ENCODE measurements at places on chromosomes 6 and 20.
A peak's percentile ranks its signal among the peaks of the same experiment; 100 is the strongest.

DNA sequence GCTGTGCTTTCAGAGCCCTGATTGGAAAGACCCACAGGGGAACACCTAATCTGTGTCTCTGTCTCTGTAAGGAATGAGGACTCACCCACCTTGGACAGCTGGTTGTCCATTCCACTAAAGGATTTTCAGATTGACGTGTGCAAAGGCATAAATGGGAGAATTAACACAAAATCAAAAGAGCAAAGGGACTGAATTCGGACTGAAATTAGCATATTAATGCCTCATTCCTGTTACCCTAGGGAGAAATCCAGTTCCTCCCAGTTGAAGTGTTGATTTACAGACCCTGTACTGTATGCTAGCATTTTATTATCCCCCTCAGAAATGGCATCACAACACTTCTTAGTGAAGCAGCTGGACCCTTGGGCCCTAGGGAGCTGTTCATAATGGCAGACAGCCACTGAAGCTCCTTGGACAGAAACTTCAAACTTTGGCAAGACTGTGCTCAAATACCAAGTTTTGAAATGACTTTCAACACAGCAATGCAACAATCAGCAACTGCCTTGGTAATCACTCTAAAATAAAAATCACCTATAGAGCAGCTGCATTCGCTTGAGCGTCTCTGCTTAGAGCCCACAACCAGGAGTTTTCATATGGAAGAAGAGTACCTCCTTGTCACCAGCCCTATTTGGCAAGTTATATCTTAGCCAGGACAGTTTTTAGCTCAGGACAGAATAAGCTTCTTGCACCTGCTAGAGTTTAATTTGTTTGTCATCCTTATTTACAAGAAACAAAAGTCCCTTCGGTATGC lies 118.1 kb downstream of the TRDN start:
- no peak for DNase-seq
- H3K27me3 ChIP-seq, result no peaks in the 10 kb centered on the region
- H3K4me3 ChIP-seq, result no peak overlapping the region

GRCh38 chr6:139407718-139408222 lies 33.3 kb upstream of the CITED2 start:
- no peak overlapping the region for H3K27ac ChIP-seq
- no peaks in the 10 kb centered on the region for H3K4me1 ChIP-seq
- DNase-seq, result no peak
- H3K36me3 ChIP-seq, result no peaks in the 10 kb centered on the region

GRCh38 chr20:57392512-57393271 lies 1.5 kb downstream of the RBM38 start:
- peak overlapping the region; percentile 99 for H3K4me3 ChIP-seq
- H3K27me3 ChIP-seq, result no peaks in the 10 kb centered on the region
- peak overlapping the region; percentile 83 for H3K27ac ChIP-seq
- H3K4me1 ChIP-seq, result peaks cover 63% of the 10 kb centered on the region
- DNase-seq, result peak; percentile 93

DNA sequence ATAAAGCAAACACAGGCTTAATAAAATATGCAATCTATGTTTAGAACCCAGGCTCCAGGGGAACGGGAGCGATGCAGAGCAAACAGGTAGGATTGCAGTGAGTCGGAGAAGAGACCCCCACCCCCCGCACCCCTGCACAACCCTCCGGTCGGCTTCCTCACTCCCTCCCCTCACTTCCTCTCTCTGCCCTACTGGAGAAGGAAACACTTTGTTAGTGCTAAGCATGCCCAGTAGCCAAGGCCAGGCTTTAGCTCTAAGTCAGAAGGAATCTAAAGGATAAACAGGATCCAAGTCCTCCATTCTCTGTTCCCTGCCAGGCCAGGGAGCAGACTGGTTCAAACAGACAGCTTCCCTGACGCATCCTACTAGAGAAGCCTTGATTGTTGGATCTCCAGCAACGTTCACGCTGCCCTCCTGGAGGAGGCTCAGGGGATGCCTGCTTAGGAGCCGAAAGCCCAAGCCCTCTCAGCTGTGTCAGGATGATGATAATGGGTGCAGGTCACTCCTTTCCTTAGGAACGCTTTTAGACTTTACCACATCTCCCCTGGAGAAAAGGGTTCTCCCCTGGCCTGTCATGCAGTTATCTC lies 14.7 kb downstream of the FOXQ1 start:
- no peaks in the 10 kb centered on the region for H3K27me3 ChIP-seq
- H3K36me3 ChIP-seq, result no peaks in the 10 kb centered on the region
- H3K4me3 ChIP-seq, result no peak overlapping the region
- H3K27ac ChIP-seq, result no peak overlapping the region
- no peaks in the 10 kb centered on the region for H3K4me1 ChIP-seq

DNA sequence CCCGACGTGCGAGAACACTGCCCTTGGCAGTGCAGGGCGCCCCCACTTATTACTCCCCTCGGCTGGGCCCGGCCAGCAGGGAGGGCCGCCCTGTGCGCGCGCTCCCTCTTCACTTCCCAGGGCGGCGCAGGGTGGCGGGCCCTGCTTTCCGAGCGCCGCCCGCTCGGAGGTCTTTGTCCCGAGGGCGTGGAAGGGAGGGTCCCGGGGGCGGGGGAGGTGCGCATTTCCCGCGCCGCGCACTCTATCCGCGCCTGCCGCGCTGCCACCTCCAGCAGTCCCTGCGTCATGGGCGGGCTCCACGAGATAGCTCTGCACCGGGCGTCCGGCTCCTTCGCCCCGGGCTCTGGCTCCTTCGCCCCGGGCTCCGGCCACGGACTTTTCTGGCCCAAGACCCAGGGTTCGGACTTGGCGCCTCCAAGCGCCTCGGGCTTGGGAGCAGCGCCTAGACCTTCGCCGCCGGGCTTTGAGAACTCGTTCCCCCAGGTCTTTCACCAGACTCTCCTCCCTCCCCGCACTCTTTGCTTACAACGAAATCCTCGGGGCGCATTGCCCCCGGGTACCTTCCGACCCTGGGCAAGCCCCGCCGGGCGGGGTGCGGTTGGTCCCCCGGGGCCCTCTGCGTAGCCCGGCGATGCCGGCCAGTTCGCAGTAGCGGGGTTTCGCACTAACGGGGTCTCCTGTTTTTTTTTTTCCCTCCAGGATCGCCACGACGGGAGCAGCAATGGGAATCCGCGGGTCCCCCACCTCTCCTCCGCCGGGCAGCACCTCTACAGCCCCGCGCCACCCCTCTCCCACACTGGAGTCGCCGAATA lies 1.6 kb downstream of the TFAP2C start:
- H3K27me3 ChIP-seq, result no peaks in the 10 kb centered on the region
- no peak overlapping the region for H3K4me3 ChIP-seq
- no peaks in the 10 kb centered on the region for H3K36me3 ChIP-seq
- H3K4me1 ChIP-seq, result no peaks in the 10 kb centered on the region
- no peak for DNase-seq

DNA sequence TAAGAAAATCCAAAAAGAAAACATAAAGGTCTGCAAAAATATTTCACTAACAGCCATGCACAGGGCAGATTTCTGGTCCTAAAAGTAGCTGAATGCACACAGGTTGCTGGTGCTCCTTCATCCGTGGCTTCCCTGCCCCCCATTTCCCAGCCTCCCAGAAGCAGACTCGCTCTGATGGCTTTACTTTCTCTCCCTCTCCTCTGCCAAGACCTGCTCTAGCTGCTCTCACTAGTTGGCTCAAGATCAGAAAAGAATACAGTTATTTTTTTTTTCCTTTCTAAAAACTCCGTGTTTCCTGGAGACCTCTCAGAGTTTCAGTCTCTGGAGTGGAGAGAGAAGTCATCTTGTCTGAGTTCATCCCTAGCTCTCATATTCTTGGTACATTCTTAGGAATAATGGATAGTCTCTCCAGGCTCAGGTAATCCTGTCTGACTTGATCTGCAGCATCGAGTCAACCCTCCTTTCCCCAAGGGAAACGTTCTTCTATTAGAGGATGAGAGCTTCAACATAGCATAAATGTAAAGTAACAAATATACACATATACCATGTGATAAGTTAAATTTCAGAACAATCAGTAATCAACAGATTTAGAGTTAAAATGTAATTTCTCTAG lies 214.2 kb downstream of the TBC1D7 start:
- H3K4me1 ChIP-seq, result no peaks in the 10 kb centered on the region
- no peak overlapping the region for H3K27ac ChIP-seq
- DNase-seq, result no peak
- H3K27me3 ChIP-seq, result no peaks in the 10 kb centered on the region
